ENCODE measurements at places on chromosomes 7 and 10.
A peak's percentile ranks its signal among the peaks of the same experiment; 100 is the strongest.

DNA sequence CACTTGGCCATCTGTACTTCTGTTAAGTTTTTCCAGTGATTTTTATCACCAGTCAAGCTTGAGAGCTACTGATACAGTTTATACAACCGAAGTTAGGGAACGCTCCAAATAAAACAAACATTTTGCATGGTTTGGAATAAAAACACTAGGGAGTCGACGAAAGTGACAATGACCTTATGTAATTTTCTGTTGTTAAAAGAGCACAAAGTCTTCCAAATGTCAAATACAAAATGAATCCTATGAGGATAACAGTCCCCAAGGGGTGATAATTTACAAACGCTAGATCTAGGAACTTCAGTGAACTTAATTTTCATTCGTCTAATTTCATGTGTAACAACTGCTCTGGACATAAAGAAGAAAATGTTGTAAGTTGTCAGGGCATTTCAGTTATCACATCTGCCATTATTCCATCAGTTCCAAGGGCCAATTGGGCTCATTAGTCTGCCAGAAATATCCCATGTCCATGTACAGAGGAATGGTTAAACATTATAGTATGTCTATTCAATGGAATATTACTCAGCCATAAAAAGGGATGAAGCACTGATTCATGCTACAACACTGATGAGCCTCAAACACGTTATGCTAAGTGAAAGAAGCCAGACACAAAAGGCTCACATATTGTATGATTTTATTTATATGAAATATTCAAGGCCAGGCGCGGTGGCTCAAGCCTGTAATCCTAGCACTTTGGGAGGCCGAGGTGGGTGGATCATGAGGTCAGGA lies 38.0 kb upstream of the CYTH3 start:
- H3K4me1 ChIP-seq: no peaks in the 10 kb centered on the region
- no peak for DNase-seq
- no peak overlapping the region for H3K27ac ChIP-seq
- H3K27me3 ChIP-seq: no peaks in the 10 kb centered on the region
- H3K36me3 ChIP-seq: no peaks in the 10 kb centered on the region
- no peak overlapping the region for H3K4me3 ChIP-seq

DNA sequence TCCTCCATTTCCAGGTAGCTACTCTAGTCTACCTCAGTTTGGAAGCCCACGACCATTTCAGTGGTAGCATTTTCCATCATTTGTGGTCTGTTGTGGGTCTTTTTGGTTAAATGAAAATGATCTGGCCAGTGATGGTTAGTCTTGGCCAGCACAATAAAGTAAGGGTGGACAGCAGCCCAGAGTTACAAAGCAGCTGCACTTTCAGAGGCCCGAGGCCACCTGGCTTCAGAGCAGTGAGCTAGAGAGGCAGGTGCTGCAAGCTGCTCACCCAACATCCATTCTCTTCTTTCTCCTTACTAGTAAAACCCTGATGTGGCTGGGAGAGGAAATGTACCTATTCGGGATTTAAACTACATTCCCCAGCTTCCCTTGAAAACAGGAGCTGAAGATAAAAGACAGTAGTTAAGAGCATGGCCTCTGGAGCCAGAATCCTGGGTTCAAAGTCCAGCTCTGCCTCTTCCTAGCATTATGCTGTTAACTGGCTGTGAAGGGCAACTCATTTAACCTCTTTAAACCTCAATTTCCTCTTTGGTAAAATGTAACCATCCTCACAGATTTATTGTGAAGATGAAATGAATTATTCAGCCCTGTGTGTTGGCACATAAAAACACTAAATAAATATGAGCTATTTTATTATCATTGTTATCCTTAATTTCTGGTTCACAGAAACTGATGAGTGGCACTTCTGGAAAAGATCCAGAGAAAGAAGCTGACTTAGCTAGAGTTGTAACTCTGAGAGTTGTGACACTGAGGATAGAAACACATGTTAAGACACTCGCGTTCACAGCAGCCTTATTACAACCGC lies 517.4 kb downstream of the PARD3 start:
- H3K27me3 ChIP-seq: no peaks in the 10 kb centered on the region
- H3K36me3 ChIP-seq: no peaks in the 10 kb centered on the region
- no peak overlapping the region for H3K4me3 ChIP-seq
- DNase-seq: no peak

DNA sequence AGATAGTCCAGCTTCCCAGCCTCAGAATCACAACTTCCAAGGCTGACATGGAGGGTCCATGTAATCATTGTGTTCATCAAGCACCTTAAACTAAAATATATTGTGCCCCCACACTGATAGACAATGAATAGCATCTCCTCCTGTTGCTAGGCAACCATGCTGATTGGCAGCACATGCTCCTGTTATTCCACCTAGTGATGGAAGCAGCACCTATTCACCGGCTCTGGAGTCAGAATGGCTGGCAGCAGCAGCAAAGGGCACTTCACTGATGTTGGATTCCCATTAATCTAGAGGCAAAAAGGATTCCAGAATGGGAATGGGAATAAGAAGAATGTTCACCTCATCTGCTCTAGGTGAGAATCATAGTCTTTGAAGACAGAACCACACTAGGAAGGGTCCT lies 55.0 kb downstream of the RELN start:
- H3K4me3 ChIP-seq: no peak overlapping the region
- H3K4me1 ChIP-seq: no peaks in the 10 kb centered on the region
- DNase-seq: no peak
- H3K27ac ChIP-seq: no peak overlapping the region

- no peaks in the 10 kb centered on the region for H3K4me1 ChIP-seq
- H3K4me3 ChIP-seq: no peak overlapping the region
- no peak overlapping the region for H3K27ac ChIP-seq
- H3K36me3 ChIP-seq: no peaks in the 10 kb centered on the region
- no peak for DNase-seq
- H3K27me3 ChIP-seq: no peaks in the 10 kb centered on the region
Observed at GRCh38 chr10:260819-261429, 125.7 kb downstream of the ZMYND11 start.

DNA sequence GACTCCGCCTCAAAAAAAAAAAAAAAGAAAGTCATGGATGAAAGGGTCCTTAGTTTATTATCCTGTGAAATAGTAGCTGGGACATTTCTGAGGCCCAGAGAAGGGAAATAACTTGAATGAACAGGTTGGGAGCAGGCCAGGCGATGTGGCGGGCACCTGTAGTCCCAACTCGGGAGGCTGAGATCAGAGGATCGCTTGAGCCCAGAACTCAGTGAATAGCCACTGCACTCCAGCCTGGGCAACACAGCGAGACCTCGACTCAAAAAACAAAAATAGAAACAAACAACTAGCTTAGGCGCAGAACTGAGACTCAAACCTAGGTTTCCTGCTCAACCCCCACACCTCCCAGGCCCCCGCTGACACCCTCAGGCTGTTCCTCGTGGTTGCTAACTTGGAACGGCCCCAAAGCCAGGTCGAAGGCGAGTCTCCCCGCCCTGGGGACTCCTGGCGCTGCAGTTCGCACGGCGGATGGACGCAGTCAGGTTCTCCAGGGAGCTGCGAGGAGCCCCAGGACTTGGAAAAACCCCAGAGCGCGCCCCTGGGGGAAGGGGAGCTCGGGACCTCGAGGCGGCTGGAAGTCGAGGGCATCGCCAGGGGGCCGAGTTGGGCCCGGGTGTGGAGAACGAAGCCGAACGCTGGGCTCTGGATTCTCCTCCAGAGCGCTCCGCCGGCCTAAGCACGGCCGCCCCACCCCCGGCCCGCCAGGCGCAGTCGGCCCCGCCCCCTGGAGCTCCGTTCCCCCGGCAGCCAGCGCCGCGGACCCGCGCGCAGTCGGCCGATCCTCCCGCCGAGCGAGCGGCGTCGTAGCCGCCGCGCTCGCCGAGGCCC lies at the start of gene STOX1:
Gene STOX1, plus strand, starts transcription at position 768 of the 828 bp plus-strand sequence. CDS start 93 bp downstream, outside the sequence.
- H3K4me3 ChIP-seq: peak within 1 kb of the TSS; percentile 54
- H3K36me3 ChIP-seq: no peaks in the 10 kb centered on the region
- DNase-seq: peak; percentile 22
- no peaks in the 10 kb centered on the region for H3K27me3 ChIP-seq
- no peak within 1 kb of the TSS for H3K27ac ChIP-seq

DNA sequence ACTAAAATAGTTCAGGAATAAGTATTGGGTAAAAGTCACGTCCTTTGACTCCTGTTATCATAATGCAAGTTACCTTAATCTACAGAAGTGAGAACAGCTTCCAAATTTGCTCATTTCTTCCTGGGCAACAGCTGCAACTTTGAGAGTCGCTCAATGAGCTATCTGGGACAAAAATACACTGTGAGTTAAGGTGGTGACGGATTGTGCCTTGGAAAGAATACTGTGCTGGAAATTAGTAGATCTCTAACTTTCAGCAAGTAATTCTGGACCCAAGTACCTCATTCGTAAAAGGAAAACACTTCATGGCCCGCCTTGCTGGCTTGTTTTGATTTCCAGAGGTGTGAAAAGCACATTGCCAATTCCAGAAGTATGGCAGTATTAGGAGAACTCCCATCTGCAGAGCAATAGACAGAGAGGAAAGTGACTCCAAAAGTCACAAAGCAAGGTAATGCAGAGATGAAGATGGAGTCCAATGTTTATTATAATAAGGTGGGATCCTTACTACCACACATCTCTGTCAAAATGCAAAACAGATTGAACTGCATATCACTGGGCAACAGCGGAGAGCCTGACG lies 626.0 kb downstream of the SORCS3 start:
- H3K36me3 ChIP-seq: no peaks in the 10 kb centered on the region
- no peak overlapping the region for H3K4me3 ChIP-seq
- no peaks in the 10 kb centered on the region for H3K4me1 ChIP-seq
- no peaks in the 10 kb centered on the region for H3K27me3 ChIP-seq
- H3K27ac ChIP-seq: no peak overlapping the region

DNA sequence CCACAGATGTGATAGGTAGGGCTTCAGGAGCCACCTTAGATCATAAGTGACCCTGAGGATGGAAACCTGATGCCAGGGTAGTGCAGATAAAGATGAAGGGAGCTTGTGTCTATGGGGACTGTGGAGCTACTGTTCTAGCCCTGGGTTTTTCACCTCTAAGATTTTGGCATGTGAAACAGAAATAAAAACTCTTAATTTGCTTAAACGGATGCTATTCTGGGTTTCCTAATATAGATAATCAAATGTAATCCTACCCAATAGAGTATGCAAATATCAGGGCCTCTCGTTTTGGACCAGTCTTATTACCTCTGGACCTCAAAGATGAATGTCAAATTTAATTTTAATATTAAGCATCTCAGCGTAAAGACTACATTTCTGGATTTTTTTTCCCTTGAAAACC lies 49.3 kb downstream of the ABCB4 start:
- no peaks in the 10 kb centered on the region for H3K36me3 ChIP-seq
- H3K4me3 ChIP-seq: no peak overlapping the region
- no peak overlapping the region for H3K27ac ChIP-seq

DNA sequence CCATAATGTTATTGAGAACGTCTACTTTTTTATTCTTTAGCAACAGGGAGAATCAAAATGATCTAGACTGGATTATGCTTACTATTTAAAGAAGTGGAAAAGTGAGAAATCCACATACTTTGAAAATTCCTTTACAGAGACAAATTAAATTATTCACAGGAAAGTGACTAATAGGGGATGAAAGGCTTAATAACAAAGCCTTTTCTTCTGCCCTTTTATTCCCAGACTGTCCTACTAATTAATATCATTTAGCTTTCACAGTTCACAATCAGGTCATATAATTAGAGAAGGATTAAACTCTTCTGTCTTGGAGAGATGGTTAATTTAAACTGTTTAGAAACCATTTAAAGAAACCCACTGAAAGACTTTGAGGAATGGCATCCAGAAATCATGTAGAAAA lies 58.8 kb downstream of the ARL4A start:
- no peak overlapping the region for H3K27ac ChIP-seq
- H3K27me3 ChIP-seq: no peaks in the 10 kb centered on the region
- no peak overlapping the region for H3K4me3 ChIP-seq
- H3K36me3 ChIP-seq: no peaks in the 10 kb centered on the region

DNA sequence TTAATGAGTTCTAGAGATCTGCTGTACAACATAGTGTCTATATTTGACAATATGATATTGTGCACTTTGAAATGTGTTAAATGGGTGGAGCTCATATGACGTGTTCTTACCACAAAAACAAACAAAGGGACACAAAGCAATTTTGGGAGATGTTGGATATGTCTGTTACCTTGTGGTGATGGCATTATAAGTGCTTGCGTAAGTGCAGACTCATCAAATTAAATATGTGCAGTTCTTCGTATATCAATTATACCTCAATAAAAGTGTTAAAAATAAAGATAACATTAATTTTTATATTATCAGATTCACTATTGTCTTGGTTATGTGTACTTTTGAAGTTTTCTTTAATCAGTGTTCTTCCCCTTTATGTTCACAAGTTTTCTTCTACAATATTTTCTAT lies 372.9 kb upstream of the COBL start:
- no peaks in the 10 kb centered on the region for H3K36me3 ChIP-seq
- no peaks in the 10 kb centered on the region for H3K4me1 ChIP-seq
- DNase-seq: no peak
- no peaks in the 10 kb centered on the region for H3K27me3 ChIP-seq
- no peak overlapping the region for H3K27ac ChIP-seq
- H3K4me3 ChIP-seq: no peak overlapping the region

- no peak overlapping the region for H3K4me3 ChIP-seq
- H3K4me1 ChIP-seq: no peaks in the 10 kb centered on the region
- no peak overlapping the region for H3K27ac ChIP-seq
- DNase-seq: no peak
- H3K27me3 ChIP-seq: no peaks in the 10 kb centered on the region
Observed at GRCh38 chr10:2870654-2871053, 196.7 kb upstream of the PFKP start.

- H3K27ac ChIP-seq: no peak overlapping the region
- no peaks in the 10 kb centered on the region for H3K27me3 ChIP-seq
- no peaks in the 10 kb centered on the region for H3K36me3 ChIP-seq
Observed at GRCh38 chr10:116686632-116687031, 55.7 kb downstream of the HSPA12A start.

GRCh38 chr7:49624611-49625010 lies 148.8 kb upstream of the VWC2 start:
- no peaks in the 10 kb centered on the region for H3K36me3 ChIP-seq
- no peak for DNase-seq
- no peak overlapping the region for H3K4me3 ChIP-seq
- no peaks in the 10 kb centered on the region for H3K4me1 ChIP-seq
- H3K27me3 ChIP-seq: no peaks in the 10 kb centered on the region

- H3K27me3 ChIP-seq: peaks cover 2% of the 10 kb centered on the region
- no peak overlapping the region for H3K27ac ChIP-seq
Observed at GRCh38 chr10:101054351-101054750, 7.4 kb upstream of the KAZALD1 start.
